ENCODE measurements at places on chromosomes 7 and 10.

DNA sequence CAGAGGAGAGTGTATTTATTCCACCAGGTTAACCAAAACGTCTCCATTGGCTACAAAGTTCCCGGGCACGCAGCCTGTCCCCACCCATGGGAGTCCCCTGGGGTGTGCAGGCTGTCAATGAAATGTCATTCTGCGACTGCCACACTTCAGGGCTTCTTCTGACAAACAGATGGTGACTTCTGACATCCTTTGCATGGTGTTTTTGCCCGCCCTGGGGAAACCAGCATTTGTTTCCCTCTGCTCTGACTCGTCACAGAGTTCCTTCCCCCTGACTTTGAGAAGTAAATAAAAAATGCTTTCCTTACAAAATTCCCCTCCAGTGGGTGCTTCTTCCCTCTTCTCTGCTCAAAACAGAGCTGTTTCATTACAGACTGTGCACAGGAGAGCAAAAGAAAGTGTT, 38.2 kb downstream of the TNS3 start:
- DNase-seq = no peak

DNA sequence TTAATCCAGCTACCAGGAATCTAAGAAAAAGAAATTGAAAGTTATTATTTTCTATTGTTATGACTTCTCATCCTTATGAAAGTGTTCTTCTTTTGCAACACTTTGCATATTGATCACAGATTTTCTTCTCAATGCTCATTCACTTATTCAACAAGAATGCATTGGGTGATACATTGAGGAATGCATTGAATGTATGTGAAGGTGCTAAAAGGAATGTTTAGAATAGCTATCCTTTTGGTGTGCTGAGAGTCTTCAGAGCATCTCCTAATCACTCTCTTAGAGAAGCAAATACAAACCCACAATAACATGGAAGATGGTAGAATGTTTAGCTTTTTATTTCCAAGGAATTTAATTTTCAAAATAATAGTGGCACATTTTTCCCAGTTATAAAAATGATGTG, 122.1 kb upstream of the KMT2E start:
- no peak for DNase-seq

DNA sequence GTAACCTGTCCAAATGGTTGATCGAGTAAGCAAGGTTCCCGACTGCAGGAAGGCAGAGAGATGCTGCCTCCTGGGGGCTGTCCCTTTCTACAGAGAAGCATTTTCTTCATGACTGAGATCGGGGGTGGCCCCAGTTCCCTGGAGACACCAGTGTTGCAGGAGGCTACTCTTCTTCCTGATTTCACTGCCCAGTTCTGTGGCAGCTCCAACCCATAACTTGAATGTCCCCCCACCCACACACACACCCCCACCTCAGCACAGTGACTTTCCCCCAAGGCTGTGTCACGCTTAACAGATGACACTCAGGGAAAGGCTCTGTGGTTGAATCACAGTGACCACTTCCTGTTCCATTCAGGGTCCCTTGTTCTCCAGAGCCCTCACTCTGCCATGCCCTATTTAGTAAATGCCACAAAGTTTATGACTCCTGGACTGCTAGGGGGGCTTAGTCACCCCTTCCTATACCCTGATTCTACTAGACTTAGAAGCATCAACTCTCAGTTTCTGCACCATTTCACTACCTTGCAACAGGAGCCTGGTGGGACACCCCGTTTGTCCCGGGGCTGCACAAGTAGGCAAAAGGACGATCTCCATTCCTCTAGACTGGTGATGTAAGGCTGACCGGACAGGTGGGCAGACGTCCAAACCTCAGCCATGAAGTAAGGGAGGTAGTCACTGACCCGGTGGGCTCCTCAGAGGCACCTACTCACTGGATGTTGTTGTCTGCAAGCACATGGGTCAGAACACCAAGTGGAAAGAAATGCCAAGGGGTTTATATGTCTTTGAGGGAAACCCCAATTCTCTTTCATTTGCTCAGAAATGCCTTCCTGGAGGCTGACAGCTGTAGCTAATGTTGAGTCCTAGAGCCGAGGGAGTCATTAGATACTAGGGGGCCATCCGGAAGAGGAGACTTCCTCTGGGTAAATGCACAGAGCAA, 31.3 kb upstream of the SMC3 start:
- peak; percentile 26 for DNase-seq

GRCh38 chr7:32142649-32143048, 72.4 kb upstream of the PDE1C start:
- DNase-seq = no peak

GRCh38 chr7:27172823-27173510, 1.2 kb downstream of the HOXA10 start:
- DNase-seq = no peak

DNA sequence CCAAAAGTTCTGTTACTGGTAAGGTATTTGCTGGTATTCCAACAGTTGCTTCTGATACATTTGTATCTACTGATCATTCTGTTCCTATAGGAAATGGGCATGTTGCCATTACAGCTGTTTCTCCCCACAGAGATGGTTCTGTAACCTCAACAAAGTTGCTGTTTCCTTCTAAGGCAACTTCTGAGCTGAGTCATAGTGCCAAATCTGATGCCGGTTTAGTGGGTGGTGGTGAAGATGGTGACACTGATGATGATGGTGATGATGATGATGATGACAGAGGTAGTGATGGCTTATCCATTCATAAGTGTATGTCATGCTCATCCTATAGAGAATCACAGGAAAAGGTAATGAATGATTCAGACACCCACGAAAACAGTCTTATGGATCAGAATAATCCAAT, 131.0 kb downstream of the AASS start:
- no peak for DNase-seq

GRCh38 chr7:91875851-91876250, 4.7 kb downstream of the MTERF1 start:
- DNase-seq = no peak

DNA sequence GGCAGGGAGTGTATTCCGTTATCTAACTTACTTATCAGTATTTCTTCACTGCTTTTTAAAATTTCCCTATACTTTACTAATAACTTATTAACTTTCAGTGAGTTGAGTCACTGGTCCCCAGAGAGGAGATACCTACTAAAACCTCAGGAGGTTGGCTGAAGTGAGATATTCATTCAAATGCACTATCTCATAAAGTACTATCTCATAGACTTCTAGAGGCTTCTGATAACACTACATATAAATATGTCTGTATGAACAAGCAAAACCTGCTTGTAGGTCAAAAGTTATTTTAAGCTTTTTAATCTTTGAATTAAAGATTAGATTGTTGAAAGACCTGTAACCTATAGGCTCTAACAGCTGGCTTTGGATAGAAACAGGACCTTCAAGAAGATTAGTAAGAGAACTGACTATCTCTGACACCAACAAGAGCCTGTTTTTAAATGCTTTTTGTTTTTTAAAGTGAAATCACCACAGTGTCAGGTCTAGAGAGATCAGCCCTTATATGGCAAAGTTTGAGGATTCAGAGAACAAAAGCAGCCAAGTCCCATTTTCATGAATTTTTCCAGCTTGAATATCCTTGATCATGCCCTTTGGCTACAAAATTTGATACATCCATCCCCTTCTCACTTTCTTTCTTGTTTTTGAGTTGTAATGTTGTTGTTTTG, 242.2 kb downstream of the ARL4A start:
- DNase-seq = peak; percentile 60

DNA sequence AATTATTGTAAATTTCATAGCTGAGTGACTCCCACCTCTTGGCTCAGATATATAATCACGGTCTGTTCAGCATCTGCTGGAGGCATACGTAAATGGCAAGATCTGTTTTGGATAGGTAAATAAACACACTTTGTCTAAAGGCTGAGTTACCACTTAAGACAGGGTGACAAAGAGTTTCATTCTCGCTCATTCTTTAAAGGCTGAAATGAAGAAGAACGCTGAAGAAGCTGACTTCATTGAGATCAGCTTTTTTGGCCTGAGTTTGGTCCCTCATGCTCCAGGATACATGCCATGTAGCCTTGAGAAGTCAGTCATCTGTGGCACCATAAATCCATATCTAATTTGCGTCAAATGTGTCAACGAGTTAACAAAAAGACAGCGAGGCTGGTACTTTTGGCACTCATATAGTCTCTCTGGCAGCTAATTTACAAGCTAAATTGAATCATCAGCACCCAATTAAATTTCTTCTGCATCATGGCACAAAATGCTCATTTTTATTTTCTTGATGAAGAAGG, 309.9 kb downstream of the GPAM start:
- no peak for DNase-seq

DNA sequence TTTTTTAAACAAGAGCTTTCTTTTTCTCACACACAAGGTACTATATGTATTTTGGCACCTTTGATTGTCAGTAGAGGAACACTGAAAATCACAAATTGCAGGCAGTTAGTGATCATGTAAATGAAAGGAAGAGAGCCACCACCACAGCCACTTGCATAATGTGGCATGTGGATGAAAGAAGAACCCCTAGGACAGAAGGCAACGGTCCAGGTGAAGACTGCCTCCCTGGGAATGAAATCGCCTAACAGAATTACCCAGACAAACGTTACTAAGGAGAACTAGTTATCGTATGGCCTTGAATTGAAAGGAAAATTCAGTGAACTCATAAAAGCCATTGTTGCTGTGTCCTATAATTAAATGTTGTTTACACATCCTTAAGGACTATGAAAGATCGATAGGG, 41.2 kb upstream of the PTPRZ1 start:
- DNase-seq = no peak

DNA sequence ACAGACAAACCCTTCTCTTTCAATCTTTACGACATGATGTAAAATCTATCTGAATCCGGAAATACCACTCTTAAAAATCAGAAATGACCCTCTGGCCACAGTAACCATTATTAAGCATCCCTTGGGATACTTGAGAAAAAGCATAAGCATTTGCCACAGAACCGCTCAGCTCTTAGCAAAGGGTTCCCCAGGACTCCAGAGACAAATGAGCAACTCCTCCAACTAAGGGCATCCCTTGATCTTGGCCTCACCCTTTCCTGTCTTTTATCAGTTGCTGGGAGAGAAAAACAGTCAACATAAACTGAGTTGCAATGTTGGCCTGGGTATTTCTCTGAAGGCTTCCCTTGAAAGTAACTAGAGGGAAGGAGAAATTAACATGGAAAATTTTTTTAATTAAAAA, 3.5 kb downstream of the PDLIM1 start:
- peak; percentile 43 for DNase-seq

- DNase-seq = no peak
Observed at GRCh38 chr10:10492420-10492819, 525.3 kb upstream of the CELF2 start.

GRCh38 chr7:151686826-151687225, 167.1 kb upstream of the RHEB start:
- DNase-seq = no peak

GRCh38 chr7:30136117-30136731, 1.4 kb downstream of the MTURN start:
- peak; percentile 31 for DNase-seq

DNA sequence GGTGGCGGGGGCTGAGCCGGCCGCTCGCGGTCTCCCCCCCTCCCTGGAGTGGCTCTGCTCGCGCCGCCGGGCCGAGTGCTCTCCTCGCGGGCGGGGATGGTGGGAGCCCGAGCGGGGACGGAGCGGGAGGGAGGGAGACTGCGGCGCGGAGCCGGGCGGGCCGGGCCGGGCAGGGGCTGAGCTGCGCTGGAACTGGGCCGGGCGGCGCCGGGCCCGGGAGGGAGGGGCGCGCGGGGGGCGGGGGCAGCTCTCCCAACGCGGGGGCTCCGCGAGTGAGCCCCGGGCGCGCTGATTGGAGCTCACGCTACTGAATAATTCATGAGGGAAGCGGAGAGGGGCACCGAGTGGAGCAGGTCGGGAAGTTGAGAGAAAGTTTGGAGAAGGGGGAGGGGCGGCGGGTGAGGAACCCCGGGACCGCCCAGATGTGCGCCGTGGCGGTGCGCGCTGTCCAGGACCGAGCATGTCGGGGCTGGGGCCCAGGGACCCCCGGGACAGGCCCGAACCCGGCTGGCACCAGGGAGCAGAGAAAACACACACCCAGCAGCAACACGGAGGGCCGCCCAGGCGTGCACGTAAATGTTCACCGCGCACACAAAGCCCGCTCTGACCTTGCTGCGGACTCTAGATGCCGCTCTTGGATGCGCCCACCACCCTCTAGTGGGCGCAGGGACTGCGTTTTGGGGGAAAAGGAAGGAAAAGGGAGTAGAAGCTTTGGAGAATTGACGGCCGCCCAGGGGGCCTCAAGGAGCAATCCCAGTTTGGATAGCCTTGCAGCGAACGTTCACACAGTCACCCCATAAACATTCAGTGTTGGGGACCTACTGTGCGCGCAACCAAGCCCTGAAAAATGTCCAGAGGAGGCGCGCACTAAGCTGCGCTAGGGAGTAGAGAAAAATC, at the start of gene EPHB4:
EPHB4 (minus strand) TSS at position 194 of the 897 bp plus-strand sequence. CDS start 493 bp downstream, outside the sequence.
- DNase-seq = peak; percentile 88

DNA sequence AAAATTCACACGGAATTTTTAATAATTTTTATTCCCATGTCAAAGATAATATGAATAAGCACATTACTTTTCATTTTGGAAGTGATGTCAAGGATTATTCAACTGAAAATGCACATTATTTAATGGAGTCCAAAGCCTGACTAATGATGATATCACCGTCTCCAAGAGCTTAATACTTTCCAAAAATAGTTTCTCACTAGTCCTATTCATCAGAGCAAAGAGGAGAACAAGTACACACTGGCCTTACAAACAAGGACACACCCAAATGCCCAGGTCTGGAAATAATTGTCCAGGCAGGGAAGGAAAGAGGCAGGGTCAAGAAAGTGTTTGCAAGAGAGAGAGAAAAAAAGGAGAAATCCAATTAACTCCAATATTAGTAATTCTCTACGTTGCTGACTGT, 216.8 kb upstream of the CCDC6 start:
- no peak for DNase-seq

DNA sequence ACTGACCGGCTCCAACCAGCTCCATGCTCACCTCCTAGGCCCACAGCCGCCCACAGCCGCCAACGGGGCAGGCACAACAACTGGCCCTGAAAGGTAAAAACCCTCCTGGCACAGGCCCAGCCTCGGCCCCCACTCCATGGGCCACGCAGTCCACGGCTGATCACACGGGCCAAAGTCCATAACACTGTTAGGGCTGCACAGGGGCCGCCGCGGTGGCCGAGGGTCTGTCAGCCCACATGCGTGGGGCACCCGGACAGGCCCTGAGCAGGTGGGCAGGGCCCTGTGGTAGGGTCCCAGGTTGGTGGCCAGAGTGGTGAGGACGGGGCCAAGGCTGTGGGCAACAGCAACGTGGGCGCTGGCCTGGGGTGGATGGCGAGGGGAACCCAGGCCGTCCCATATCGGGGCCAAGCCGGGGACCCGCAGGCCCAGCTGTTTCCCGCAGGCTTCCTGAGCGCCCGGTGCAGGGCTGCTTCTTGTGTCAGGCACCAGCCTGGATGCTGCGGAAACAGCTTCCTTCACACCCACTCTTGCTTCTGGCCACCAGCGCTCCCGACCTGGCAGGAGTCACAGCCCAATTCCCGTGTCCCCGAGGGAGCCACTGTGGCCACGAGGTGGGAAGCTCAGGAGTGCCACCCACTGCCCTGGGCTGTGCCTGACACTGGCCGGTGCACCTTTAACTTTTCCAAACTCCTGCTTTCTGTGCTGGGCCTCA, 29.2 kb downstream of the CYP2W1 start:
- no peak for DNase-seq
